ENCODE measurements at places on chromosomes 5 and 9.

DNA sequence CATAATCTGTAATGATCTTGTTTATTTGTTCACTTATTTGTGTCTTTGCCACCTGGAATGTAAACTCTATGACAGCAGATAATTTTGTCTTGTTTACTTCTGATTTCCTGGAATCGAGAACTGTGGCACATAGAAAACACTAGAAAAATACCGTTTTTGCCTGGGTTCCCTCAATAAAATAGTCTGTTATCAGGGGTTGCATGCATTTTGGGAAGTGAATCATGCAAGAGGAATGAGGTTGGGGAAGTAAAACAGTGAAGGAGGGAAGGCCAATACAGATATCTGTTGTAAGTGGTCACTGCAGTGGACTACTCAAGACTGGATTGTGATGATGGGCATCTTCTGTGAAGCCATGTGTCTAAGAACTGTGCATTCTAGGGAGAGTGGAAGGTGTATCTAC is 45.2 kb upstream of the IL6ST start:
- DNase-seq: no peak

- DNase-seq: peak; percentile 87
Observed at GRCh38 chr9:32672469-32672868, 37.0 kb upstream of the TAF1L start.

GRCh38 chr5:113267361-113267900 is 167.4 kb downstream of the TSSK1B start:
- DNase-seq: no peak

DNA sequence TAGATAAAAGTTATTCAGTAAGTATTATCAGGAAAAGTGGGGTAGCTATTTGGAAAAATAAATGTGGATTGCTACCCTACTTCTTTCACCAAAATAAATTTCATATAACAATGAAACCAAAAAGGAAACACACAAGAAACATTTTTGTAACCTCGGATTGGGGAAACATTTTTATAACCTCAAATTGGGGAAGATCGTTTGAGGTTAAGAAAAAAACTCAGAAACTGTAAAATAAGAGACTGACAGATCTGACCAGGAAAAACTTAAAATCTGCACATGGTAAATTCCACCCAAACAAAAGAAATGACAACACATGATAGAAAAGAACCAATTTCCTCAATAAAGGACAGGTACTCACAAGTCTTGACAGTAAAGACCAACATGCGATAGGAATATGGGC is 13.5 kb downstream of the EFCAB9 start:
- DNase-seq: no peak

GRCh38 chr5:88159591-88159990 is 109.1 kb downstream of the TMEM161B start:
- no peak for DNase-seq

GRCh38 chr9:38015266-38015665 is 53.8 kb downstream of the SHB start:
- DNase-seq: no peak

- peak; percentile 80 for DNase-seq
Observed at GRCh38 chr5:123036391-123037103, at the start of gene PPIC. TSS of gene PPIC (minus strand) at chr5:123036725. CDS start at chr5:123036625, 100 bp downstream.

DNA sequence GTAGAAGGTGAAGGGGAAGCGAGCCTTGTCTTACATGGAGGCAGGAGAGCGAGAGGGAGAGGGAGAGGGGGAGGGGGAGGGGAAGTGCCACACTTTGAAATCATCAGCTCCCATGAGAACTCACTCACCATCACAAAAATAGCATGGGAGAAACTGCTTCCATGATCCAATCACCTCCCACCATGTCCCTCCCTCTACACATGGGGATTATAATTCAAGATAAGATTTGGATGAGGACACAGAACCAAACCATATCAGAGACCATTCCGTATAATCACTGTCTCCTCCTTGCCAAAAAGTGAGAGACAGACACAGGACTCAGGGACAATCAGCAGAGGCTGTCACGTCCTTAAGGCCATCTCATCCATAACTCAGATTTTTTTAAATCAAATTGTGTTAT is 187.7 kb upstream of the TAS2R1 start:
- DNase-seq: no peak

- peak; percentile 4 for DNase-seq
Observed at GRCh38 chr9:137820161-137820855, 57.3 kb upstream of the CACNA1B start.

GRCh38 chr9:1236061-1236460 is 185.9 kb downstream of the DMRT2 start:
- peak; percentile 16 for DNase-seq

DNA sequence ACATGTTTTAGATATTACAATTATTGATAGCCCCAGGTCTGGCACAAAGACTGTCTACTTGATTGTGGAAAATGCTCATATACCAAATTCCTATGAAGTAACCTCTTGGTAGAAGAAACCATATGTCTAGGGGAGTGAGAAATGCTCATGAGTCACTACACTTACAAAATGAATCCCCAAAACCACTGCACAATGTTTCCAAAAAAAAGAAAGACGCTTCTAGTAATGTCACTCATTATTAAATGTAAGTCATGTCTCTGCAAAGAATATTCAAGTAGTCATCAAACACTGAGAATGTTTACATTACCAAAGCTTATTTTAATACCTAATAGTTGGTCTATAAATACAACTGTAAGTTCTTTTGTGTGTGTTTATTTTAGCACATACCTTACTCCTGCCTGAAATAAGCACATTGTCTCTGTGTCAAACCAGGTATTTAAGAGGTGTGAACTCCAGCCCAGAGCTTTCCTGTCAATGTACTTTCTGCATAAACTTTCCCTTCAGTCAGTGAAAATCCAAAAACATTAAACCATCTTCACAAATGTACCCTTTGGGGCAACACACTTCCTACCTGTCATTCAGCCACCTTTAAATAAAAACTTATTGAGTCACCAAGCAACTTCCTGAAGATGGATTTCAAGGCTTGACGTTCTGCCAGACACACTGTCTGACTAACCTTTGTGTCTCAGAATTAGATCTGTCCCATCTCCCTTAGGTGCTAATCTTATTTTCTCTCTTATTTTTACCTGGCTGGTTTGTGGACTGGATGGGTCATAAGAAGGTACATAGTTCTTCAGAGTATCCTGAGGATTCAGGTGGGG is 194.0 kb downstream of the NFIB start:
- DNase-seq: peak; percentile 16

GRCh38 chr5:180596668-180597231 is 5.5 kb upstream of the SCGB3A1 start:
- DNase-seq: no peak

- peak; percentile 90 for DNase-seq
Observed at GRCh38 chr5:74206579-74207550, 433.7 kb downstream of the ENC1 start.

GRCh38 chr5:41247135-41247534 is 33.8 kb upstream of the C6 start:
- DNase-seq: no peak

GRCh38 chr9:113178087-113178486 is 27.3 kb downstream of the SLC31A2 start:
- DNase-seq: peak; percentile 72

DNA sequence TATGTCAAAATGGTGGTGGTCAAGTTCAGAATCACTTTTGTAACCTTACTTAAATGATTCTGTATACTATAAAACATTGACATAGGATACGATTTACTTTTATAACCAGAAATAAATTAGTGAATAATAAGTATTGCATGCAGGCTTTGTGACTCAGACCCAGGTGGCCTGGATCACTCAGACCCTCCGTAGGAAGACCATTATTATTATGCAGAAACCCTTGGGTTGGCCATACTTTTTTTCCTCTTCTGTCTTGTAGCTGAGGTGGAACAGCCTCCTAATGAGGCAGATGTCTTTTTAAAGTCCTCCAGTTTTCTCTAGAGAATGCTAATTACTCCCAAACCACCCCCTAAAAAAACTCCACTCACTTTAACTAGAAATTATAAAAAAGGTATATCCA is 121.9 kb downstream of the LPAR1 start:
- no peak for DNase-seq

GRCh38 chr5:61525512-61526206 is 193.6 kb downstream of the ZSWIM6 start:
- no peak for DNase-seq

DNA sequence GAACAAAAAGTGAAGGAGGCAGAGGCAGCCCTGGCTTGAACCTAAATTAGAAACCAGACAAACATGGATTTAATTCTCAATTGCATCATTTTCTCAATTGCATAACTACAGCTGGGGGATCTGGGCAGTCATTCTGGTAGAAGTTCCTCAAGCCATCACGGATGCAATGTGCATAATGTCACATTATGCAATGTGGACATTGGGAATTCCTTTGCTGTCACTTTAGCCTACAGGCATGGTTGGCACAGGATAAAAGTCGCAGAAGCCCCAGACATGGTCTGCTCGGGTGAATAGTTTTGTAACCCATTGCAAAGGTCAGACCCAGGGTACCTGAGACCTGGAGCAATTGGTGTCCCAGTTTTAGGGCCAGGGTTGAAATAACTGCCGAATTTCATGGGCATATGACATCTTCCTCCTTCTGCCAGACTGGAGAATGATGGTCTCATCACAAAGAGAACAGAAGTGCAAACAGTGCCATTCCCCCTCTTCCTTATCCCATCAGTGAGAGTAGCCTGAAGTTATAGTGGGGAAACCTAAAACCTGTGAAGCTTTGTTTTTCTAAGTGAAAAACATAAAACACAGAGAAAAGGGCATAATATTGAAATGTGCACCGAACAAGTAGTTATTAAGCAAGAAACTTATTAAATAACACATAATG is 290.8 kb downstream of the MSX2 start:
- DNase-seq: no peak

- DNase-seq: no peak
Observed at GRCh38 chr5:55860709-55861108, 9.6 kb downstream of the IL31RA start.

GRCh38 chr5:140348104-140348503 is 1.7 kb upstream of the HBEGF start:
- DNase-seq: no peak

GRCh38 chr9:72665421-72665820 is 144.0 kb downstream of the TMC1 start:
- DNase-seq: peak; percentile 77

- DNase-seq: no peak
Observed at GRCh38 chr9:27990524-27990923, 417.2 kb upstream of the C9orf72 start.
